ENCODE measurements at places on chromosomes 3 and 15.

DNA sequence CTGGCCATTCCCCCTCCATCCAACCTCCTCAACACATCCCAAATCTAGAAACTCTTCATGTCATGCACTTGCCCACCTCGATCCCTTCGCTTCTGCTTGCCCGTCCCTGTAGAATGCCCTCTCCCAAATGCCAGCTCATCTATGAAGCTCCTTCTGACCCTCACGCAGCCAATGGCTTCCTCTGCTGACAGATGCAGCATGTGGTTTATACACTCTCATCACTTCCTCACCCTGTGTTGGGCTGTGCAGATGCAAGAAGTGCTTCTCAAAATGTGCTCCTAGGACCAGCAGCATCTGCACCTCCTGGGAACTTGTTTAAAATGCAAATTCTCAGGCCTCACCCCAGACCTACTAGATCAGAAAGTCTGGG is 51.7 kb downstream of the SEMA5B start:
- peak; percentile 39 for DNase-seq

- DNase-seq: no peak
These were observed 119.0 kb downstream of the GOLIM4 start for GRCh38 chr3:167976516-167977361.

DNA sequence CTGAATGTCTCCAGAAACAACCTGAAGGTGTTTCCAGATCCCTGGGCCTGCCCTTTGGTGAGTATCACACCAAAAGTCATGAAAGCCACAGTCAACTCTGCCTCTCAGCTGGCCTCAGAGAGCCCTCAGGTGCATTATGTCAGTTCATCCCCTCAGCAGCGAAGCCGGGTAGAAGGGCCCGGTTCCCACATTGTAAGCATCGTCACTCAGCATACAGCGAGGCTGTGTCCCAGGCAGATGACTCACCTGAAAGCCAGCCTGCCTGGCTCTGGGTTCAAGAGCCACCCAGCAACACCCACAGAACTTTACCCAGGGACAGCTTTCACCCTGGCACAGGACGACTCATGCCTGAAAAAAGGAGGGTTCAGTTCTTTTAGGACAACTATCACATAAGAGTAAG is 91.6 kb downstream of the LRRK1 start:
- DNase-seq: no peak

GRCh38 chr15:51359981-51360380 is 18.5 kb downstream of the GLDN start:
- DNase-seq: no peak

DNA sequence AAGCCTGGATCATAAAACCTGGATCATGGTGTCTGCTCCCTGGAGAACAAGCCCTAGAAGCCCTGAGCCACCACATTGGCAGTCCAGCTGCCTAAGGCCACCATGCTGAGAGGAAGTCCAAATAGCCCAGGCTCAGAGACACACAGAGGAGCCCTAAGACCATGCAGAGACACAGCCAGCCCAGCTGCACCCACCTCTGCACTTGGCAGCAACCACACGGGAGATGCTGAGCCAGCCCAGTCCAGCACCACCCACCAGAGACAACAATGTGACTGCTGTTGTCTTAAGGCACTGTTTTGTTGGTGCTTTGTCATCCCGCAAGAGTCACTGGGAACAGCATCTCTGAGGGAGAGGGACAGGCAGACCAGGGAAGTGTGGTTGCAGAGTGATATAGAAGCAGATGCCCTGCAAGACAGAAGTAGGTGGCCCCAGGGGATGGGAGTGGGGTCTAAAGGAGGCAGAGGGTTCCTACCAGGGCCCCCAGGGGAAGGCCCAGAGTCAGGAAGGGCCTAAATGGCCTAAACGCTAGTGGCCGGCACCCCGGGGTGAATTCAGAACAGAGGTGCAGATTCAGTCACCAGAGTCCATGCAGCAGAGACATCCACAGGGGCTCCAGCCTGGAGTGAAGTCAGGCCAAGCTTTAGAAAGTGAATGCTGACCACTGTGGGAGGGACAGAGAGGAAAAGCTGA is 105.4 kb upstream of the PRR20G start:
- no peak for DNase-seq

DNA sequence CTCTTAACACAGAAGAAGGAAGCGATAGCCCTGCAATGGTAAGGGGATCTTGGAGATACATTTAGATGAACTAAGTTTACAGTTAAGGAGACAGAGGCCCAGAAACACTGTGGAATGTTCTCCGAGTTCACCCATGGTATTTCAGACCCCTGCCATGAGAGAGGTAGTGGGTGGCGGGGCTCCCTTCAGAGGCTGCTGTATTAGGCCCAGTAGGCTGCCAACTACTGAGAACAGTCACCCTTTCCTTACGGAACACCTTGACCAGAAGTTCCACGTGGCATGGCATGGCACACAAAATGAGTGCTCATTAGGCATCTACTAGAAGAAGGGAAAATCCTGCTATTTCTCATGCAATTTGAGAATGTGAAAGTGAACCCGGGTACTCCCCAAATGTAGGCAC is 195.4 kb downstream of the TNIK start:
- no peak for DNase-seq

DNA sequence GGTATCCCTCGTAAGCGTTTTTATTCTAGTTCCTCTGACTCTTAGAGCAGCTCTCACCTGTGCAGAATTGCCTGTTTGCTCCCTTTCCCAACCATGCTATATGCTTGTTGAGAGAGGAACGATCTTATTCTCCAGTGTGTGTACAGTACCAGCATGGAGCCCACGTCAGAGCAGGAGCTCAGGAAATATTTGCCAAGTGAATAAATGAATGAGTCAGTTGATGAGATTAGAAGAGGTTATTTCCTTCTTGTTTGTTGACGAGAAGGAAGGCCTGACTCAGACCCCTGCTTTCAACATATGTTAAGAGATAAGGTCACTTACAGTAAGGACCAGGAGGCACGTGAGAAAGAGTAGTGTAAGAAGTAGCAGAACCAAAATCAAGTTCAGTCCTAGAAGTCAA is 106.3 kb upstream of the ABHD17C start:
- no peak for DNase-seq

DNA sequence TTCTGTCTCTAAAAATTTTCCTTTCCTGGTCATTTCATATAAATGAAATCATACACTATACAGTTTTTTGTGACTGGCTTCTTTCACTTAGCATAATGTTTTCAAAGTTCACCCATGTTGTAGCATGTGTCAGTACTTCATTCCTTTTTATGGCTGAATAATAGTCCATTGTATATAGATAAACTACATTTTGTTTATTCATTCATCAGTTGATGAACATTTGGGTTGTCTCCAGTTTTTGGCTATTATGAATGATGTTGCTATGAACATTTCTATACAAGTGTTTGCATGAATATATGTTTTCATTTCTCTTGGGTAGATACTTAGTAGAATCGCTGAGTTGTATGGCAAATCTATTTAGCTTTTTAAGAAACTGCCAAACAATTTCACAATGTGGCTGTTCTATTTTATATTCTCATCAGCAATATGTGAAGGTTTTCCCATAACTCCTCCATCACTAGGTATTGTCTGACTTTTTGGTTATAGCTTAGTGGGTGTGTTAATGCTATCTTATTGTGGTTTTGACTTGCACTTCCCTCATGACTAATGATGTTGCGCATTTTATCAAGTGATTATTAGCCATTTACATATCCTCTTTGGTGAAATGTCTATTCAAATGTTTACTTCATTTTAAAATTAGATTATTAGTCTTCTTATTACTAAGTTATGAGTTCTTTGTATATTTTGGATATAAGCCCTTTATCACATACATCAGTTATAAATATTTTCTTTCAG is 21.7 kb upstream of the AP4E1 start:
- no peak for DNase-seq

GRCh38 chr3:115146418-115147328 is at the start of gene ZBTB20:
TSS of gene ZBTB20 (minus strand) at chr3:115147288.
- DNase-seq: peak; percentile 56

- no peak for DNase-seq
These were observed 88.7 kb upstream of the C15orf39 start for GRCh38 chr15:75112848-75113492.

GRCh38 chr15:80512726-80513660 is 108.8 kb downstream of the ARNT2 start:
- no peak for DNase-seq

- no peak for DNase-seq
These were observed 28.3 kb upstream of the ADCY5 start for GRCh38 chr3:123476967-123477750.
